ENCODE measurements at places on chromosomes 12 and 14. TPM values are rescaled to one million over a fixed set of nuclear protein-coding genes. Genes with fewer than 3 reads are reported as not detected.

INHBC gene
- not detected for total RNA-seq

CD69 gene
- 152 TPM for total RNA-seq

C12orf50 gene
- total RNA-seq = 0.10 TPM

OR4E2 gene
- total RNA-seq = not detected

RPL10L gene
- not detected for total RNA-seq

TEX22 gene
- 2.3 TPM for total RNA-seq

KRT80 gene
- not detected for total RNA-seq

PTCSC3 gene
- not detected for total RNA-seq

MYL6 gene
- total RNA-seq = 1,338 TPM

Measured in activated naive CD4-positive, alpha-beta T cell treated with anti-CD3 and anti-CD28 coated beads, Interleukin-2, amount 10 ng/mL, durations not matched to agents 5 hours and 36 hours (primary cell).